Trophoblast cell (in vitro differentiated cells and primary cell): ENCODE measurements at places on chromosomes 5 and 9.

DNA sequence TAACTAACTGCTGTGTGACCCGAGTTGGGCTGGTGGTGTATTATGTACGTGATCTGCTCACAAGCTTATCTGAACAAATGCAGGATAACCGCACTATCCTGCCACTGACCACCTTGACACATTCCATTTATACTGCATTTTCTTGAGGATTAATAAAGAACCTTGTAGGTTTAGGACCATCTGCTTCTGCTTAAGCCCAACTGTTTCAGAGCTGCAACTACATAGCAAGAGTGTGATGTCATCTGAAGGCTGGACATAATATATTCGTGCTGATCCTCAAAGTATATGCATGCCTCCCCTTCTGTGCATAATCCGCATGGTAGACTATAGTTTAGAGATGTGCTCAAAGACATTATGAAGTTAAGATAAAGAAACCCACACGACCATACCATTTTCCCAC lies 435.9 kb downstream of the BNC2 start:
- no peak for DNase-seq

DNA sequence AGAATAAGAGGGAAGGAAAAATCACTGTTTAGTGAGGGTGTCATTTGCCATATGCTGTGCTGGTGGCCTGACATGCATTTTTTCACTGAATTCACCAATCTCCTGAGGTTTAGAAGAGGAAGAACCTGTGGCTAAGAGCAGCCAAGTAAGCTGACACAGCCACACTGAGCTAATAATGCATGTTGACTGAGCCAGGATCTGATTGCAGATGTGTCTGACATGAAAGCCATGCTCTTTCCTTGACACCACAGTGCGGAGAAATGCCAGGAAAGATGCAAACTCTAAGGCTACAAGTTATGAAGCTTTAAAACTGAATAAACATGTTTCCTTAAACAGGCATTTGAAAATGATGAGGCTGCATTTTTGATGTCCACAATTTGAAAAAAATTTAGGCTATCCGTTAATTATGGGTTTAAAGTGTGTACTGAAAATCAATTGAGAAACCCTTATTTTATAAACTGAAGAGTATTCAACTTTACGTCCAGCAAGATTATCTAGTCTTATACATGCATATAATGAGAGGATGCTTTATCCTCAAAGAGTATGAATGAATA lies 208.6 kb downstream of the FBN2 start:
- DNase-seq, result no peak

DNA sequence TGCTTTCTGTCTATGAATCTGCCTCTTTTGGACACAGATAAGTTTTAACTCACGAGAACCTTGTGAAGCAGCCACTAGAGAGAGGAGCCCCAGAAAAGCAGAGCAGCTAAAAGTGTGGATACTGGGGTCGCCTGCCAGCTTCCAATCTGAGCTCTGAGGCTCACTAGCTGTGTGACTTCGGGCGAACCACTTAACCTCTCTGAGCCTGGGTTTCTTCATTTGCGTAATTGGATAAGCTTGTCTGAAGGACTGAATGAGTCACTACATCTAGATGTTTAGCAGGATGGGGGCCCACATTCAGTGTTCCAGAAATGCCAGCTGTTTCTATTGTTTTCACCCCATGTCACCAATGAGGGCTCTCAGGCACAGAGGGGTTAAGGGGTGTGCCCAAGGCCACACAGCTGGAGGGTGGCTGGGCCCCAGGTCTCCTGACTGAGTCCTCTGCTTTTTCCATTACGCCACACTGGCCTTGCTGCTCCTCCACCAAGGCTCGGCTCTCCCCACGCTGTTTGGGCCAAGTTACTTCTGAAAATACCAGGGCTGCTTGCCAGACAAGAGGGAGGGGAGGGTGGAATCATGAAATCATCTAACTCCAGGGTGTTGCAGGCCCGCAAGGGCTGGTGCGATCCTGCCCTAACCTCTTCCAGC lies 36.2 kb downstream of the SH3PXD2B start:
- no peak for DNase-seq

GRCh38 chr9:137793196-137793841 lies 84.3 kb upstream of the CACNA1B start:
- no peak for DNase-seq

DNA sequence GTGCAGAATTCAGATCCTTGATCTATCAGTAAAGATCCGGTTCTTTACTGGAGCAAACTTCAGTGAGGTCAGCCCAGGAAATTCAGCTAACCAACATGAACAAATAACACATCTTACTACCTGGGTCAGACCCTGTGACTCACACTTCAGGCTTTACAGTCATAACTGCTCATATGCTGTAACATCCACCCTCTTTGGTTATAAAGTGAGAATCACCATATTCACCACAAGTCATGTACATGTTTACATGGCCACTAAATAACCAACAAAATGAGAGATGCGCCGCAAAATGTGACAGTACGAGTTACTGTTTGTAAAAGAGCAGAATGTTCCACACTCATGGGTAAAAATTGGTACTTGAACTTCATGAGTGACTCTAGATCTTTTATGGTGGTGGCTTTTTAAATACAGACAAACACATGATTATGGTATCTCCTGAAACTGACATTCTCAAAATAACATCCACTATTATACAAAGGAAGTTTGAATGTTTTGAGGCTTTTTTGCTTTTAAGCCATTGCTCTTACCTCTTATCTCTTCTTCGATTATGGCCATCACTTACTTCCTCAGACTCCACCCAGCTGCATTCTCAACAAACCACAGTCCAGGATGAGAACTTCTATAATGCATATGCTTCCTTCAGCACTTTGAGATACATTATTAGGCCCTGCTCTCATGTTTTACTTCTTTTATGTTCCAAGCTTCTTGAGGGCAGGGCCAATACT lies 516.6 kb downstream of the RAB3C start:
- DNase-seq, result no peak

- DNase-seq, result no peak
These were observed 116.6 kb upstream of the HMHB1 start for GRCh38 chr5:143695244-143695864.

GRCh38 chr5:88480801-88481499 lies 212.3 kb upstream of the TMEM161B start:
- DNase-seq, result no peak
